ENCODE measurements at places on chromosomes 11 and 22.

- DNase-seq, result no peak
Measured at GRCh38 chr11:124479561-124479960, 34.1 kb upstream of the OR8B8 start.

DNA sequence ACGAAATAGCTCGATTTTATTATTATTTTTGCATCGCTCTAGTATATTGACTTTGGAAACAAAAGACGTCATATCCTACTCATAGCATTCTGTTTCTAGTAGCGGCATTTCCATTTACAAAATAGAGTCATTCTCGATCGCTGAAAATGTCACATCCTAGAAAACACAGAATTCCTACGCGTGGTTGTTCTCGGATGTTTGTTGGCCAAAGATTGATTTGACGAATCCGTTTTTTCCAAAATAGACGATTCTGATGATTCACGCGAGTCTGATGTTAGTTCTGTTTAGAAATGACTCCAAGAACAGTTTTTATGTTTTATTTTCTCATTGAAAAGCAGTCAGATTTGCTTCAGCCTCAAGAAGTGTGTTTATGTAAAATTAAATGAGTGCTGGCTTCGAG, 47.6 kb downstream of the SMIM38 start:
- no peak for DNase-seq

- DNase-seq, result no peak
Measured at GRCh38 chr22:19694696-19695095, 19.6 kb upstream of the SEPTIN5 start.

- DNase-seq, result no peak
Measured at GRCh38 chr22:49713003-49713402, 114.7 kb downstream of the BRD1 start.

DNA sequence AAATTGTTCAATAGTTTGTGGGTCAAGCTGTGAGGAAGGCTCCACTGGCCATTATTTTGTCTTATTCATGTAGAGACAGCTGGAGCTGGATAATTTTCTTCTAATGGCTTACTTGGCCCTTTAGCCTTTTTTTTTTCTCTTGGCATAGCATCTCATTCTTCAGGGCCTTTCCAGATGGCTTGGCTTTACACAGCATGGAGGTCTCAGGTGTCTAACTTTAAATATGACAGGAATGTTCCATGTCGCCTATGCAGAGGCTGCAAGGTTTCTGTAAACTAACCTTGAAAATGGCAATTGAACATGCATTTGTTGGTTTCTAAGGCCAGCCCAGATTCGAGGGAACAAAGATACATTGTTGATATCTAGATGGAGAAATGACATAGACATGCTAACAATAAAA, 247.9 kb upstream of the CNTN5 start:
- no peak for DNase-seq

Data from D721Med (cell line).